ACHN (cell line): ENCODE measurements at places on chromosomes 3 and 15.
A peak's percentile ranks its signal among the peaks of the same experiment; 100 is the strongest.

GRCh38 chr3:100538339-100538706 is 45.9 kb downstream of the TMEM45A start:
- no peak for DNase-seq

GRCh38 chr3:13093687-13094086 is 20.5 kb upstream of the IQSEC1 start:
- no peak for DNase-seq

DNA sequence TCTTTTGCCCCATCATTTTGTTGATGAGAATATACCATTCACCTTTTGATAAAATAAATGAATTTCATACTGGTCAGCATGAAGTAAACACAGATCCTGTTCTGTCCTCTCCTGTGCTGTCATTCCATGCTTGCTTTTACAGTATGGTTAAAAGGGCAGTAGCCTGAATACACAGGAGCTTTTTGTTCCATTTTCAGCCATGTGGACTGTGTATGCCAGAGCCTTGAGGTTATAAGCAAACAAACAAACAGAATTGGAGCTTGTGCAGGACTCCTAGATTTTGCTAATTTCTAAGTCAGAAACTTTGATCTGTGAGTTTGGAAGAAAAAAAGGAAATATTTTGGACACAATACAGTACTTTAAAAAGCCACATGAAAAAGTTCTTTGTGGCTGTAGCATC is 91.9 kb downstream of the LRRC28 start:
- DNase-seq, result no peak

DNA sequence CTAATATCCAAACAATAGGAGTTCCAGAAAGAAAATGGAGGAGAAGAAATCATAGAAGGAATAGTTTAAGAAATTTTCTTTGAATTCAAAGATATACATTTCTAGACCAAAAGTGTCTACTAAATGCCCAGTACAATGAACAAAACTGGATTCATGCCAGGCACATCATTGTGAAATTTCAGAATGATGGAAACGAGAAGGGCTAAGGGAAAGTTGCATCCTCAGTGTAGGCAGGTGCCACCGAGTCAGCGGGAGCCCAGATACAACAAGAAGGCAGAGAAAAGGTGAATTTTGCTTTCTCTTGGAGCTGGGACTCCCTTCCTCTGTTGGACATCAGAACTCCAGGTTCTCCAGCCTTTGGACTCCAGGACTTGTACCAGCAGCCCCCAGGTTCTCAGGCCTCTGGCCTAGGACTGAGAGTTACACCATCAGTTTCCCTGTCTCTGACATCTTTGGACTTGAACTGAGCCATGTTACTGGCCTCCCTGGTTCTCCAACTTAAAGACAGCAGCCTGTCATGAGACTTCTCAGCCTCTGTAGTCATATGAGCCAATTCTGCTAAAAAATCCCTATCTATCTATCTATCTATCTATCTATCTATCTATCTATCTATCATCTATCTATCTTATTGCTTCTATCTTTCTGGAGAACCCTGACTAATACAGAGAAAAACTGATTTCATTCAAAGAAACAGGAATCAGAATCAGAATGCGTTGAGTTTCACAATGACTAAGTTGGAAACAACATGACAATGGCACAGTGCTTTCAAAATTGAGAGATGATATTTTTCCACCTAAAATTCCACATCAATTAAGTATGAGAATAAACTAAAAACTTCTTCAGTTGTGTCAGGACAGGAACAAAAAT is 207.7 kb downstream of the FAM43A start:
- DNase-seq, result no peak

DNA sequence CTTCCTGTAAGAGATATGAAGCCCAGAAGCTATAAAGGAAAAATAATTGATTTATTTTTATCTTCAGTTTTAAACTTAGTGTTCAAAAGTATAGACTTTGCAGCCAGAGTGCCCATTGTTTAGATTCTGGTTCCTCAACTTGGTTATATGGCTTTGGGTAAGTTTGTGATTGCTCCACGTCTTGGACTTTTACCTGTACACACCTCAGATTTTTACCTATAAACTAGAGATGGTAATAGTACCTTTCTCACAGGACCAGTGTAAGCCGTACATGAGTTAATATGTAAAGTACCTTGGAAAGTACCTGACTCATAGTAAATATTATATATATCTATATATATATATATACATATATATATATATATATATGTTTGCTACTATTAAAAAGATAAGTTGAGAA is 283.8 kb downstream of the RAP2B start:
- no peak for DNase-seq

DNA sequence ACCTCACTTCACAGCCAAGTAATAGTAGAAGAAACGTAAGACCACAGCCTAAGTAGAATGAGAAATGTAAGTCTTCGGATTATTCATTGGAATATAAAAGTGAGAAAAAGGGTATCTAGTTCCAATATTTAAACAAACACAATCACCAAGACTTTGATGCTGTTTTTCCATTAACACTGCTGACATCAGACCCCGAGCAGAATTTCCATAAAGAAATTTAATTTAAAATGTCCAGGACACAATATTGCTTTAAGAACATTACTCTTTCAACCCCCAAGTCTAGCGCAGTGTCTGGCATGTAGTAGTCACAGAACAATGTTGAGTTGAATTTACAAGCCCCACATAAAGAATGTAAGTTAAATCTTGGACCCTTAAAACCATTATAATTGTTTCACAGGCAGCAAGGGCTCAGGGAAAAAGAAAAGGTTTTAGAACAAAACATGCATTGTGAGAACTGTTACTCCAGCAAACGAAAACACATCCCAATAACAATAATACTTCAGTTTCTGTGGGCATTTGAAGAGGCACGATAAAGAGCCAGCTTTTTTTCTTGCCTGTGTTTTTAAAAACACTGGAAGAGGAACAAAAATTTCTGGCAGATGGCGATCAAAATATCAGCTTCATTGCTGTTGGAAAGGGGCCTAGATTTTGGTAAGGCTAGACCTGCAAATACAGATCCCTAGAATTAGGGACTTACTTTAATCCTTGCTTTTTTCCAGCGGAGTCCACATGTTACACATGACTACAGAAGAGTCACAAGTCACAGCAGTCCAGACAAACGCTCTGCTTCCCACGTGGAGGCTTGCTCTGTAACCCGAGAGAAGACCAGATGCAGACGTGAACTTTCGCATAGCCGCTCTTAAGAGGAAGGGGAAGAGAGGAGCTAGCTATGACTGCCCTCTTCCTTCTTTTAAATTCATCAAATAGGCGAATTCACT is 77.9 kb upstream of the IGSF10 start:
- DNase-seq, result no peak

- no peak for DNase-seq
Observed at GRCh38 chr15:92149029-92149428, 244.7 kb upstream of the ST8SIA2 start.

GRCh38 chr15:95168951-95169431 is 937.6 kb downstream of the MCTP2 start:
- no peak for DNase-seq

DNA sequence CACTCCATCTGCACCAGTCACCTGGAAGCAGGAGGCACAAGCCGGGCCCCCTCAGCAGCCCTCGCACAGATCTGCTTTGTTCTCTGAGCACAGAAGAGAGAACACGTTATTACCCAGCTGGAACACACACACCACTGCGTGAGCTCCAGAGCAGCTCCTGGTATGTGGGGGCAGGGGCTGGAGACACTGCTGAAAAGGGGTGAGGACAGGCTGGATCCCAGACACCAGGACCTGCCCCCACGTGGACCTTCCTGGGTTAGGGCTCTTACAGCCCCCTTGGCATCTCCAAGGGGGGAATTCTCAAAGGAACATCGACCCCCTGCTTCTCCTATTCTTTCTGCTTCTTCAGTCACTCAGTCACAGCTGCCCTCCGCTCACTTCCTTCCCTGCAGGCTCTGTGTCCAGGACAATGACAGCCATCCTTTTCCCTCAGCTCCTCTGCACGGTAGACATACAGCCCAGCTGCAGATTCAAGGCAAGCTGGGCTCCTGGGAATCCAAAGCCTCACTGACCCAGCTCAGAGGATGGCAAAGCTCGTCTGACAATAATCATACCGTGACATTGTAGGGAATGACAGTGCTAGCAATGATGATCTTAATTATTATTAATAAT is 33.7 kb downstream of the PRR20G start:
- DNase-seq, result no peak

GRCh38 chr3:73484656-73485248 is 140.0 kb downstream of the PDZRN3 start:
- DNase-seq, result no peak

DNA sequence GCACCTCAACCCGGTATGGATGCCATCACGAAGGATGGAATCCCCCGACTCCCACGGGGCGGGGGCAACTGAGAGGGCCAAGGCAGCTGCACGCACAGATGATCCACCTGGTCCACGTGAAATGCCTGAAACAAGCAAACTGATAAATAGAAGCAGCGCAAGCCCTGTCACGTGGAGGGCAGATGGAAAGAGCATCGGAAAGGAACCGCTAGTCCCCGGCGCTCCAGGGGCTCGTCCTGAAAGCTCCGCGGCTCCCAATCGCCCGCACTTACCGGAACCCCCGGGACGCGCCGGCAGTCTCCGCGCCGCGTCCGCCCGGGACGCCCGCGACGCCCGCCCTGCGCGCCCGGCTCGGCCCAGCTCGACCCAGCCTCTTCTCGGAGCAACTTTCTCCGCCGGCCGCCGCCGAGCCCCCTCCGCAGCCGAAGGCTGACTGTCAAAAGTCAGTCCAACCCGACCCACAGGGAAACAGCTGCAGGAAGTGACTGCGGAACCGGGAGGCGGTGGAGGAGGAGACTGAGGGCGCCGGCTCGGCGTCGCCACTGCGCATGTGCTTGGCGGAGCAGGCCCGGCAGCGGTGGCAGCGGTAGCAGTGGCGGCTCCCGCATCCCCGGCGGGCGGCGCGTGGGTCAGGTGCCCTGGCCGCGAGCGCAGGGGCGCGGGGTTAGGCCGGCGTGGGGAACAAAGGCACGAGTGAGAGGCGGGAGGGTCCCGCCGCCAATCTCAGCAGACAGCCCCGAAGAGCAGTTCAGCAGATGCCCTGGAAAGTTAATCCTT is at the start of gene ZMAT3:
Gene ZMAT3, minus strand, starts transcription at position 487 of the 777 bp plus-strand sequence. CDS start 4,057 bp downstream, outside the sequence.
- peak; percentile 79 for DNase-seq
